ENCODE measurements at places on chromosomes 1 and 21.

DNA sequence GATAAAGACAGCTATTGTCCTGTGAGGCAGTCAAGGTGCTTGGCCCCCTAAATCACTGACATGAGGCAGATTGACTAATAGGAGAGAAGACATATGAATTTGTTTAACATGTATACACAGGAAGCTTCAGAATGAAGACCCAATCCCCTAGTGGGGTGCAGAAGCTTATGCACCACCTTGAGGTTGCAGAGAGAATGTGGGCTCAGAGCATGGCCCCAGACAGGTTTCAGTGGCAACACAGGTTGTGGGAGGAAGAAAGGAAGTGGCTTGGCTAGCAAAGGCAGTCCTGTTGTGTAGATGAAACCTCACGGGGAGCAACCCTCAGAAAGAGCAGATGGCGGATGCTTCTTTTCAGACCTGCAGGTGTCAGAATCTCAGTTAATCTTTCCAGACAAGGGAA, 37.0 kb upstream of the PARP1 start:
- DNase-seq, result no peak

- no peak for DNase-seq
Measured at GRCh38 chr1:41152622-41153044, 89.5 kb downstream of the SCMH1 start.

- DNase-seq, result no peak
Measured at GRCh38 chr21:31251686-31252085, 92.4 kb downstream of the TIAM1 start.

DNA sequence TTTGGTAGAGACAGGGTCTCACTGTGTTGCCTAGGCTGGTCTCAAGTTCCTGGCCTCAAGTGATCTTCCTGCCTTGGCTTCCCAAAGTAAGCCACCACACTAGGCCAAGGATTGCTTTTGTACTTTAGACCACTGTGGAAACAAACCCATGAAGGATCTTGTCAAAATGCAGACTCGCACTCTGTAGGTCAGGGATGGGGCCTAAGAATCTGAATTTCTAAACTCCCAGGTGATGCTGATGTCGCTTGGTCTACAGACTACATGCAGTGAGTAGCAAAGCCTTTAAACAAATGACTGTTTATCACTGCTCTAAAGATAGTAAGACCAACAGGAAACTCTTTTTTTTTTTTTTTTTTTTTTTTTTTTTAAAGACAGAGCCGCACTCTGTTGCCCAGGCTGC, 54.1 kb upstream of the MUTYH start:
- no peak for DNase-seq

DNA sequence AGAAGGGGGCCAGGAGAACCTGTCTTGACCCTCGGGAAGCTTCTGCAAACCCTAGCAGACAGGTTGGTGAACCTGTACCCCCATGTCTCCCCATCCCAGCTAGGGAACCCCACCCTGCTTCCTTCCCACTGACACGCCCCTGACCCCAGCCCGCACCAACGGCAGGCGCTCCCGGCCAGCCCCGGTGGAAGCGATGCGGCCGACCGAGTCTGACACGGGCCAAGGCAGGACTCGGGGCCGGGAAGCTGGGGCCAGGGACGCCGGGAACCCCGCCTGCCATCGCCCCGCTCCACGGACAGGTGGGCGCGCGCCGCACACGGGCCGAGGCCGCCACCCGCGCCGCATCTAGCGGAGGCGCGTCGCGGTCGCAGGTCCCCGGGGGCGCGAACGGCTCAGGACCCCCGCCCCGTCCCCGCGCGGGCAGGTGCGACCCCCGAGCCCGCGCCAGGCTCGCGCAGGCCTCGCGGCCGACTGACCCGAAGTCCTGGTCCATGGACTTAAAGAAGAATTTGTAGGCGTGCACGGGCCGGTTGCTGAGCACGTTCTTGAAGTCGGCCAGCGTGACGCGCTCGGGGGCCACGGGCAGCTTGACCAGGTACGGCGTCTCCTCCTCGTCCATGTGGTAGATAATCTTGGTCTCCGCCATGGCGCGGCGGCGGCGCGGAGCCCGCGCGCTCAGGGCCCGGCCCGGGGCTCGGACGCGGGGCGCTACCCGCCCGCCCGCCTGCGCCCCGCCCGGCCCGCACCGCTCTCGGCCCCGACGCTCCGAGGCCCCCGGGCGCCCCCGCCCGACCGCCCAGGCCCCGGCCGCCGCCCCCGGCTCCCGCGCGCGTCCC, 580 bp downstream of the DVL1 start:
- DNase-seq, result no peak
